NCI-H1417 treated with DMSO at 0.1 percent for 48 hours (cell line): ENCODE measurements at places on chromosomes 11 and 22.

- no peak for DNase-seq
Observed at GRCh38 chr11:61267437-61267841, 26.5 kb downstream of the PGA5 start.

GRCh38 chr11:69461272-69461962 is 20.0 kb upstream of the LINC01488 start:
- DNase-seq: no peak

DNA sequence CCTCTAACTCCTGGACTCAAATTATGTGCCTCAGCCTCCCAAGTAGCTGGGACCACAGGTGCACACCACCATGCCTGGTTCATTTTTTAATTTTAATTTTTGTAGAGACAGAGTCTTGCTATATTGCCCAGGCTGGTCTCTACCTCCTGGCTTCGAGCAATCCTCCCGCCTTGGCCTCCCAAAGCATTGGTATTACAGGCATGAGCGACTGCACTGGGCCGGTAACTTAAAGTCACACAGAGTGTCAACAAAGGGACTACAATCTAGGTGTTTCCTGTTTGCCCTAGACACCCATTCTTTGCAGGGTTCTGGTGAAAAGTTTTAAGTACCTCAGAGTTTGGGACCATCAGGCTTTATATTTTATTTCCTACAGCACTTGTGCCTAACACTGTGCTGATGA is 8.4 kb downstream of the UVRAG start:
- DNase-seq: no peak

- DNase-seq: no peak
Observed at GRCh38 chr11:13033760-13034533, 24.8 kb downstream of the RASSF10 start.

DNA sequence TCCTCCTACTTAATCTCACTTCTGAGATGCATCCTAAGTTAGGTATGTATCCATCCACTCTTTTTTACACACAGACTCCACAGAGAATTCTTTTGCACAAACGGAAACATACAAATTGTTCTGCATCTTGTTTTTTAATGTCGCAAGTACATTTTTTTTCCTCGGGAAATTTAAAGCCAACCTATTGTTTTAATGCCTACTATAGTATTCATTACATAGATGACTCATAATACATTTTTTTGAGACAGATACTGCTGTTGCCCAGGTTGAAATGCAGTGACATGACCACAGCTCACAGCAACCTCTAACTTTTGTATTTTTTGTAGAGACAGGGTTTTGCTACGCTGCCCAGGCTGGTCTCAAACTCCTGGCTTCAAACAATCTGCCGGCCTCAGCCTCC is 90.8 kb upstream of the TMEM45B start:
- no peak for DNase-seq

DNA sequence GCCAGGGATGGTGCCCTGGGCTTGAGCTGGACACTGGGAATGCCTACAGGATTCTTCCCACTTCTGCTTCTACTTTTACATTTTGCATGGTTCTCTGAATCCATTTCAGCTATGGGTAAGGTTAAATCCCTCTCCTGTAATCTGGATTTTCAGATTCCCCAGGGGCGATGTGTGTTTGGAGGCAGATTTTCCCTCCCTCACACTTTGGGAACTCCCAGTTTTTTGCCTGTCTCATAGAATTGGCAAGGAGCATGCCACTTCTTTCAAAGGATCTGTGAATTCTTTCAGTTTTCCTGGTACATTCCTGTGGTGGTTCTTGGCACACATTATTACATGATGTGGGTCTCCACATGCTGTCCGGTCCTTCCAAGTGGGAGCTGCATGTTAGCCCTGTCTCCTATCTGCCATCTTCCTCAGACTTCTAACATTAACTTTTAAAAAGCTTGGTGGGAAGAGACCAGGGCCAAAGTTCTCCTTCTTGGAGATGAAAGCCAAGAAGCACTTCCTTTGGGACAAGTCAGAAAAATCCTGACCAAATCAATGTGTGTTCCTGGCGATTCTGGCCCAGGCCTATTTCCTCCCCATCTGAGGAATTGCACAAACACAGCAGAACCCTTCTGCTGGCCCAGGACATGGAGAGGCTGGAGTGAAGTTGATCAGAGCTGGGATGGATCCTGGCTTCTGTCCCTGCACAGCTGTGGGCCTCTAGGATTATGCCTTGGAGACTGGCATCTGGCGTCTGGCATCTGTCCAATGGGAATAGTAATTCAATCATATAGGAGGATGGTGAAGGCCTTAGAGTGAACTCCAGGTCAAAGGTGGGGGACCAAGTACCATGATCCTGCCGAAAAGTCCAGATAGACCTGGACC is 5.4 kb upstream of the APOL2 start:
- no peak for DNase-seq

DNA sequence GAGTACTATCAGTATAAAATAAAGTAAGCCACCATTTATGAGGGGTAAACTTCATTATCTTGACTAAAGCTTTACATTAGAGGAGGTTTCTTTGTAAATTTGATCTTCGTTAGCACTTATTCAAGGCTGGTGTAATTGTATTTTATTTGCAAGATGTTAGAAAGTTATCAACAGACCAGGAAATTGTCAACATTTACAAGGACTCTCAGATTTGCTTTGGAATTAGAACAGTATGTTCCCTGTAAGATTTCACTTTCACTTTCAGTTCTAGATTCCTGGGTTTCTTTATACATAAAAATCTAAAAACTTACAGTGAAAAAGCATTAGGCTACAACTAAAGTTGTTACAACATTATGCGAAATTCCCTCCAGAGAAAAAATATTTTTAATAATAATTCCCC is 4.6 kb upstream of the BIRC3 start:
- no peak for DNase-seq

GRCh38 chr11:3831378-3832239 is 9.2 kb downstream of the RHOG start:
- no peak for DNase-seq

DNA sequence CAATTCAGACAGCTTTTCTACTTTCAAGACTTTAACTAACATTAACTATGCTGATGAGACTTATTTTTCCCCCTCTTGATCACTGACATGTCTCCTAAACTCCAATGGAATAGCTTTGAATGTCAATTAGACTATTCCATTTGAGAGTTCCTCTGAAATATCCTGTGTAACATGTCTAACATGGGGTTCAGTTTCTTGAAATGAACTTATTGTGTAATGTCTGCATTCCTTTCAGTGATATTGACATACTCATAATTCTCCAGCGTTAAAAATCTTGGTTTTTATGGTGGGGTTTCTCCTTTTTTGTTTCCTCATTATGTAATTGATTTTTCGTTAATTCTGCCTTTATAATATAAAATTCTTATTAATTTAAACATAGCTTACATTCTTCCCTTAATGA is 37.7 kb upstream of the SPTBN2 start:
- no peak for DNase-seq

GRCh38 chr11:37107415-37107814 is 509.4 kb upstream of the RAG2 start:
- no peak for DNase-seq

- no peak for DNase-seq
Observed at GRCh38 chr11:99316776-99317520, 296.2 kb downstream of the CNTN5 start.

DNA sequence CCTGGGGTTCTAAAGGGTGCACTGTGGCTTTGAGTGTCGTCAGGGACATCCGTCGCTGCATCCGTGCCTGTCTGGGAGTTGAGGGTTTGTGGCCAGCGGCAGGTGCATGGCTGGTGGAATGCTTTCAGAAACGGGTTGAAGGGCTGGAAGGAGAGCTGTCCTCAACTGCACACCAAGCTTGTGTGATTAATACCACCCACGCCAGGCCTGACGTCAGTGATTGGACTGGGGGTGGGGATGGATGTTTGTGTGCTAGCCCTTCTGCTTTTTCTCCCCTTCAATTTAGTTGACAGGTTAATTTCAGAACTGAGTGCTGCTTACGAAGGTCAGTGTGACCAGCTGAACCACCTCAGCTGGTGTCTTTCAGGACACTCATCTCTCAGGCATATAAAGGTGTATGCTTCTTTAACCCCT is 3.2 kb upstream of the GAB2 start:
- peak; percentile 24 for DNase-seq

- DNase-seq: peak; percentile 17
Observed at GRCh38 chr11:125348674-125349309, 147.3 kb downstream of the FEZ1 start.

DNA sequence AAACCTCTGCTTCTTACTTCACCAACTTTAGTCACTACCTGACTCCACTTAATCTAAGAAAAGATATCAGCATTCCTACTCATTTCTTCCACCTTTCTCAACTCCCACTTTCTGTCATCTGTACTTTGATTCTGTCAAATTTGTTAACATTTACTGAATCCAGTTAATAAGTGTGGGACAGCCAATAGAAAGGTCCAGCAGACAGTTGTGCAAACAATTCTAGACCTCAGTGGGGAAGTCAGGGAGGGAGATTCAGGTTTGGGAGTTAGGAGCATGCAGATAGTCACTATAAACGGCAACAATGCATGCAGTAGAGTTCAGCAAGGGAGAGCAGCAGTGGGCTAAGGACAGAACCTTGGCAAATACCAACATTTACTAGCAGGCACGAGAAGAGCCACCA is 4.1 kb downstream of the FBXO3 start:
- no peak for DNase-seq

DNA sequence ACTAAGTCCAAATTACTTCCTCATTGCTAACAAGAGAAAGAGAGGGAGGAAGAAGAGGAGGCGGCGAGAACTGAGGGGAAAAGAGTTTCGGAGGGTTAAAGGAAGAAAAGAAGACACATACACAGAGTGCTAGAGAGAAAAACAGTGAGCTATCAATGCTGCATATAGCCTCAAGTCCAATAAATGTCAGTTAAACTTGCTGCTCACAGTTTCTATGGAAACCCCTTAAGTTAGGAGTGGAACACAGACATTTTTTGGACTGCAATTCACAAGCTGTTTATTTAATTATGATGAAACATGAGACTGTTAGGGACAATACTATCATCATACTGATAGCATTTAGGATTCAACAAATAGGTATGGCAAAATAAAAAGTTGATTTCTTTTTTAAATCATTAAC is 1320.4 kb downstream of the LRRC4C start:
- DNase-seq: no peak

DNA sequence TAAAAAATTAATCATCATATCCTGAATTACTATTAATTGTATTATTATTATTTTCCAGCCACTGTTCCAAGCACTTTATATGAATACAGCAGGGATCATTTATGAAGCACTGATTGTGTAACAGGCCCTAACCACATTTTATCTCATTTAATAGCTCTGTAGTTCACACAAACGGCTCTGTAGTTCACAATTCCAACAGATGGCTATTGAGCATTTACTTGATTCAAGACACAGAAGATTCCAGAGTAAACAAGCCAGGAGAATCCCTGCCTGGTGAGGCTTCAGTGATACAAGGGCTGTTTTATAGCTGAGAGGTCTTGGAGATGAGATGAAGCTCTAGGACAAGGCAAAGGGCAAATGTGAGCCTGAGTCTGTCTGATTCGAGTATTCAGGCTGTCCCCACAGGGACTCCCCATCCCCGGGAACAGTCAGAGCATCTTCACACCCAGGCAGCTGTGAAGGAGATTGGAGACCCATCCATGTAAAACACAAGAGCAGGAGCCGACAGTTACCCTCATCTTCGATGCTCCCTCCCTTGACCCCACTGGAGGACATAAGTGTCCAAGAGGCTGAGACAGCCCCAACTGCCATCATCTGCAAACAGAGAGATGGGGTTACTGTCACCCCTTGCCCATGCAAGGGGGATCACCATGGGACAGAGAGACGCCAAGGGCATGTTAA is 222.5 kb downstream of the MN1 start:
- no peak for DNase-seq

DNA sequence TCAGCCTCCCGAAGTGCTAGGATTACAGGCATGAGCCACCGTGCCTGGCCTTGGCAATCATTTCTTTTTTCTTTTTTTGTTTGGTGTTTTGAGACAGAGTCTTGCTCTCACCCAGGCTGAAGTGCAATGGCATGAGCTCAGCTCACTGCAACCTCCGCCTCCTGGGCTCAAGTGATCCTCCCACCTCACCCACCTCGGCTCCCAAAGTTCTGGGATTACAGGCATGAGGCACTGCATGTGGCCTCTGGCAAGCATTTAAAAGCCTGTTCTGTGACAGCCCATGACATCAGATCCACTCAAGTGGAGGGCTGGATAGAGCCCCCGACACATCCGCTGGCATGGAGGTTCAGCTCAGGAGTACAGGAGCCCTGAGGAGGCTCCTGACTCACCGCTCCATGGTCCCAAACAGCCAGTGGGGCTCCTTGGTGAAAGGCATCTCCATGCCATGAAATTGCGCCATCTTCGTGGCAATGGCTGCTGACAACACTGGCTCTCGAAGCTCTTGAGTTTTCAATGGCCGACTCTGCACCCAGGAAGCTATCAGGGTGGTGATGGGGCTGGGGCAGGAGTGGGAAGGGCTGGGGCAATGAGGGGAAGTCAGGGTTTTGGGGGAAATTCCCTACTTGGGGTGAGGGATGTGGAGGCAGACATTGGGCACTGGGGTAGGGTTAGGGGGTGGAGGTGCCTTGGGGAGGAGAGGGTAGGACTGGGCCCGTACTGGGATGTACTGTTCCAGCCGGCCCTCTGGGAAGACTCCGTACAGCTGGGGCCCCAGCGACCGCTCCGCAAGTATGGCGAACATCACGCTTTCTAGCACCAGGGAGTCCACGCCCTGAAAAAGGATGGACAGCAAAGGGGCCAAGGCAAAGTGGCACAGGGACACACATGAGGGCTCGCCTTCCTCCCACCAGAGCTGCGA is 1.4 kb downstream of the CHKB start:
- no peak for DNase-seq

GRCh38 chr11:86594746-86595145 is 77.7 kb downstream of the ME3 start:
- no peak for DNase-seq

GRCh38 chr11:96012086-96012824 is 88.3 kb upstream of the MTMR2 start:
- peak; percentile 91 for DNase-seq

- DNase-seq: no peak
Observed at GRCh38 chr11:33399421-33399820, 142.2 kb downstream of the HIPK3 start.

GRCh38 chr11:68383976-68384501 is 71.6 kb downstream of the LRP5 start:
- DNase-seq: no peak

DNA sequence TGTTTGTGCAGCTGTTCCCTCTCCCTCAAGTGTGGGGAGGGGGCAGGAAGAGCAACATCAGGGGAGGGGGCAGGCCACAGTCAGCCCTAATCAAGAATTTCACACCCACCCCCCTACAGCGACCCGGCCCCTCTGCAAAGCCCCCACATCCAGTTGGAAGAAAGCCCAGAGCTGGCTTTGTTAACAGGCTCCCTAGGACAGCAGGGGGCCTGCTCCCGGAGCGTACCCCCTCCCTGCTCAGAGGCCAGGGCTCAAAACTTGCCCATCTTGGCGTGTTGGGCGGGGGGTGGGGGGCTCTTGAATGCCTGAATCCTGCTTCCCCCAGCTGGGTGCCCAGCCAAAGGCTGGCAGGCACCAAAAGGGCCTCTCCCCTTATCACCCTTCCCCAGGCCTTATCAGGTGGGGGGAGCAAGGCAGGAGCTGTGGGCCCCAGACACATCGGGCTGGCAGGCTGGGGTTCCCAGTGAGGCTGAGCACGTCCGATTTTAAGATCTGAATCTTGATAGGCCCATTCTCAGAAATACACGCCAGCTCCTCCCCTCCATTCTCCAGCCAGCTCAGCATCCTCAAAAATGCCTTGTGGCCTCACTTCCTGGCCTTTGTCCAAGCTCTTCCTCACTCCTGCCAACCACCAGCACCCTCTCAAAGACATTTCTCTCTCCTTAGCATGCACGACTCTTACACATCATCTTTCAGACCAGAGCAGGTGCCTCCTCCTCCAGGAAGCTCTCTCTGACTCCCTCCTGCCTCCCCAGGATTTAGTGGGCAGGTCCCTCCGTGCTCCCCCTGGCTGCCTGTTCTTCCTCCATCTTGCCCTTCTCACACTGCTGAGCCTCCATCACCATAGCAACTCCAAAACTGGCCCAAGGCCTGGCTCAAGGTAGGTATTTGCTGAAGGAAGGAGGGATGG is 384.8 kb downstream of the MN1 start:
- DNase-seq: no peak
